Activated CD4-positive, alpha-beta T cell treated with anti-CD3 and anti-CD28 coated beads, Interleukin-2, amount 50 U/mL, for 48 hours (primary cell): ENCODE measurements at places on chromosomes 12 and 14.

DNA sequence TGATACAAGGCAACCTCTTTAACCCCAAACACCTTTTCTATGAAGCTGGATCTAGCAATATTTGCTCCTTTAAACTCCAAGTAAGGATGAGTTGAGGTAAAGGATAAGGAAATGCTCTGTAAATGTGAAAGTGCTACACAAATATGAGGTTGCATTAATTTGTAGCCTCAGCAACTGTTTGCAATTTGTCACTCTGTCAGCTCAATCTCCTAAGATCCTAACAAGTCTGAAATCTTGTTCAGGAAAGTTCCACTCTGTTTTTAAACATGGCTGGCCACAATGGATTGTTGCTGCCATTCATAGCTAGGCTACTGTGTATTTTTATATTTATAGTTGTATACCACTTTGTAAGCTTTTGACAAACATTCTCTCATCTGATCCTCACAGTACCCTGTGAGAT is 51.3 kb downstream of the SCN8A start:
- DNase-seq, result no peak

- no peak for DNase-seq
Measured at GRCh38 chr14:75281654-75282019, 3.0 kb downstream of the FOS start.

DNA sequence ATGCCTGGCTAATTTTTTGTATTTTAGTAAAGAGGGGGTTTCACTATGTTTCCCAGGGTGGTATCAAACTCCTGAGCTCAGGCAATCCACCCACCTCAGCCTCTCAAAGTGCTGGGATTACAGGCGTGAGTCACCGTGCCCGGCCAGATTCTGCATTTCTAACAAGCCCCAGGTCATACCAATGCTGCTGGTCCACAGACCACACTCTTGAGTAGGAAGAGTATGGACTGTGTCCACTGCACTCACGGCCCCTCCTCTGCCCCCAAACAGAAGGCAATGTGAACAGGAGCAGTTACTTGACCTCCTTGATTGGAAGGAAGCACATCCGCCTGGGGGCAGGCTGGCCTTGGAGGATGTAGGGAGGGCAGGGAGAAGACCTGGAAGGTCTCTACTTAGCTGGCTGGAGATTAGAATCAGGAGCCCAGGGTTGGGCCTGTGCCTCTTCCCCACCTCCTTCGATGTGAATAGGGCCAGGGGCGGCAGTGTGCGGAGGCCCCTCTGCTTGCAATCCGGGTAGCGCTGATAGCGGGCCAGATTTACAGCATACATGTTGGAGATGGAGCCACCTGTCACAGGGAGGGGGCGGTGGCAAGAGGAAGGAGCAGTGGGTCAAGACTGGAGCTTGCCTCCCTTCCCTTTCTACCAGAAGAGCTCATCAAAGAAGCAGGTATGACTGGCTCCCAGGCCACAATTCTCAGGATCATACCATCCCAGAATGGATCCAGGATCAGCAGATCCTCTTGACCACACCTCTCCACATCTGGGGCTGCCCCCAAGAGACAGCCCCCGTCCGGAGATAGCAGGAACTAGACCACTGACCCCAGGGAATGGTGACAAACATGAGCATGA is 9.4 kb upstream of the ZNF740 start:
- no peak for DNase-seq

DNA sequence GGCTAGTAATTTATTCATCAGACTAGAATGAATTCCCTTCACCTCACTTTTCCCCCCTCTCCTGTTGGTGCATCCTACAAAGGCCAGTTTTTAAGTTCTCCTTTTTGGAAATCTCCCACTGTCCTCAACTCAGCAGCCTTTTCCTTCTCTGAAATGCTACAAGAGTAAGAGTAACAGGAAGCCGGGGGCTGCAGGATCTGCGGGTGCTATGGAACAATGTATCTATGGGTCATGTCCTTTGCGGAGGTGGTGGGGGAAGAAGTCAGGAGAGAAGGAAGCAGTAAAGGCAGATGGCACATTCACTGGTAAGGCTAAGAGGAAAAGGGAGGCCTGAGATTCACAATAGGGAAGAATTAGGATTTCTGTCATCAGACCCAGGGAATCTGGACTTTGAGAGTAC is 22.2 kb upstream of the TESC start:
- DNase-seq, result no peak

GRCh38 chr12:31524791-31525495 is 66.0 kb downstream of the DENND5B start:
- DNase-seq, result no peak

DNA sequence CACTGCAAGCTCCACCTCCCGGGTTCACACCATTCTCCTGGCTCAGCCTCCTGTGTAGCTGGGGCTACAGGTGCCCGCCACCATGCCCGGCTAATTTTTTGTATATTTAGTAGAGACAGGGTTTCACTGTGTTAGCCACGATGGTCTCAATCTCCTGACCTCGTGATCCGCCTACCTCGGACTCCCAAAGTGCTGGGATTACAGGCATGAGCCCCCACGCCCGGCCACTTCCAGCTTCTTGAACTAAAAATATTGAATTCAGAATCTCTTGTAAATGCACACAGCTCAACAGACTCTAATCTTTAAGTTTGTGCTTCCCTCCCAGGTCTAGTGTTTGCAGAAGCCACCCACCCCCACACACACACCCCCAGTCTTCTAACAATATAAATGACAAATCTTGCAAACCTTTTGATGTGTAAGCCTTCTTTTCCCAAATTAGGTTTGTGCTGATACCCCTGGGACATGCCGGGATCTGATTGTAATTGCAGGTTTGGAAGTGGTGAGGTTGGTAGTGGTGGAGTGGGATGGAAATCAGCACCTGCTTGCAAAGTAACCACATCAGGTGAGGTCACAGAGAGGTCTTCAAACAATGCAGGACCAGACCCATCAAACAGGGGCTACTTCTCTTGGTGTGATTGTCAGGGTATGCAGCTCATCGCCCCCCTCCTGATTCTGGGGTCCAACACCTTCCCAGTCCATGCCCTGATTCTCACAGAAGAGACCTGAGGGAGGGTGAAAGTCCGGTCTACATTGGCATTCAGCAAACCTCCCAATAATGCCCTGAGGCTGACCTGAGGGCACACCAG is 51.4 kb upstream of the GPR132 start:
- DNase-seq, result no peak

GRCh38 chr14:64363265-64363846 is 24.8 kb upstream of the MTHFD1 start:
- DNase-seq, result no peak

DNA sequence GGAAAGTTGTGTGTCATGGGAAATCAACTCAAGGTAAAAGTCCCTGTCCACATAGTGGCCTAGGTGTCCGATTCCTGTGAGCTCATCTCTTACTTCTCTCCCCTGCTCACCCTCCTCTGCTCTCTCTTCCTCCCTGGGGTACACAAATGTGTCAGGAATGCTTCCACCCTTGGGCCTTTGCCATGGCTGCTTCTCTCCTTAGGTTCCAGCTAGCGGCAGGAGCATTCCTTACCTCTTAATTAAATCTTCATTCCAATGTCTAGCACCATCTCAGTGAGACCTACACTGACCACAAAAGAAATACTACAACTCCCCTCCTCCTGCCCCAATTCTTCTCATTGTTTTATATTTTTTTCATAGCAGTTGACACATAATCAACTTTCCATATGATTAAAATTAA is 298.6 kb downstream of the PDZRN4 start:
- no peak for DNase-seq

DNA sequence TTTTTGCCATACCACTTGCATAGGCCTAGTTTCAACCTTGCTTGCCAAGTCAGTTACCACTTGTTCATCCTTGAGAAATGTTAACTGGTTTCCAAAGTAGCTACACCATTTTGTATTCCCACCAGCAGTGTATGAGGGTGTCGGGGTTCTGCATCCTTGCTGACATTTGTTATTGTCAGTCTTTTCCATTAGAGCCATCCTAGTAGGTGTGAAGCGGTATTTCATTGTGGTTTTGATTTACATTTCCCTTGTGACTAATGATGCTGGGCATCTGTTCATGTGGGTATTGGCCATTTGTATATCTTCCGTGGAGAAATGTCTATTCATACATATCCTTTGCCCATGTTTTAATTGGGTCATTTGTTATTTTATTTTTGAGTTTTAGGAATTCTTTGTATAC is 27.6 kb upstream of the GALNT16 start:
- DNase-seq, result no peak

DNA sequence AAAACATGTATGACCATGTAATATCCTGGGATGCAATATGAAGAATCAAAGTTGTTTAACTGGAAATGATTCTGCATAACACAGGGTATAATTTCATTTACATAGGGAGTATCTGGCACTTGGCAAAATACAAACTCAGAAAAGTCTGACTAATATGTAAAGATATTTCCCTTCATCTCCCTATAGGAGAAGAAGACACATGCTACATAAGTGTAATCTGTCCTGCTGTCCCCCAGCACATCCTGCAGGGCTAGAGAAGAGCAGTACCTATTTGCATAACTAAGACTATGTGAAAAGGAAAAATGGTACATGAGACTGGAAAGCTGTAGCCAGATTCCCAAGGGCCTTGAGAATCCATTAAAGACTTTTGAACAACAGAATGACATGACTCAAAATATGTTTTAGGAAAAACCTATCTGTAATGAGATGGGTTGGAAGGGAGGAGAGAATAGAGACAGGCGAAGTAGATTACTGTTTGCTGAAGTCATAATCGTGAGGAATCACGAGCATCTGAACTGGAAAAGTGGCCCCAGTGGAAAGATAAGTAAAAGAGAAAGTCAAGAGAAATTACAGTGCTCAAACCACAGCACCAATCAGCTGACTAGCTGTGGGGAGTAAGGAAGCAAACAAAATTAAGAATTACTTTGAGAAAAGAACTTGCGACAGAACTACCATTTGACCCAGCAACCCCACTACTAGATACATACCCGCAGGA is 155.1 kb upstream of the HMGA2 start:
- no peak for DNase-seq
